ENCODE measurements at places on chromosomes 13 and 19.

GRCh38 chr19:43524922-43525835, 1.8 kb downstream of the ETHE1 start:
- DNase-seq, result no peak

- no peak for DNase-seq
Observed at GRCh38 chr19:14059652-14060155, 2.2 kb downstream of the PALM3 start.

DNA sequence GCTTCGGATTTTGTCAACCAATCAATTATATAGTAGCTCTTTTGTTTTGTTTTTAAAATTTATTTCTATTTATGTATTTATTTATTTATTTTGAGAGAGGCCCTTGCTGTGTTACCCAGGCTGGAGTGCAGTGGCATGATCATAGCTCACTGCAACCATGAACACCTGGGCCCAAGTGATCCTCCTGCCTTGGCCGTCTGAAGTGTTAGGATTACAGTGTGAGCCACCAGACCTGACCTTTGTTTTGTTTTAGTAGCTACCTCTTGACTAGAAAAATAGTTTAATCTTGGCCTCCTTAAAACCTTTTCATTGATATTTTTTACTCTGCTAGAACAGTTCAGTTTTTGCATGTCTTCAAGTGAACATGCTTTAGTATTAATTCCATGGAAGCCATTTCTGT, 15.1 kb downstream of the GARRE1 start:
- DNase-seq, result no peak

GRCh38 chr13:106573868-106574267, 5.9 kb upstream of the ARGLU1 start:
- DNase-seq, result no peak

GRCh38 chr13:26742691-26743358, 17.8 kb downstream of the GPR12 start:
- DNase-seq, result no peak

GRCh38 chr13:30675717-30676116, 58.0 kb downstream of the USPL1 start:
- no peak for DNase-seq

Measured in cerebellar nuclear complex (tissue), 1 donor.